ENCODE measurements at places on chromosomes 4 and X.

- DNase-seq: no peak
Observed at GRCh38 chrX:123685232-123685631, 47.6 kb downstream of the THOC2 start.

- peak; percentile 40 for DNase-seq
Observed at GRCh38 chrX:37746218-37746941, 33.5 kb upstream of the CYBB start.

- DNase-seq: no peak
Observed at GRCh38 chr4:139295942-139296299, 5.4 kb upstream of the NAA15 start.

DNA sequence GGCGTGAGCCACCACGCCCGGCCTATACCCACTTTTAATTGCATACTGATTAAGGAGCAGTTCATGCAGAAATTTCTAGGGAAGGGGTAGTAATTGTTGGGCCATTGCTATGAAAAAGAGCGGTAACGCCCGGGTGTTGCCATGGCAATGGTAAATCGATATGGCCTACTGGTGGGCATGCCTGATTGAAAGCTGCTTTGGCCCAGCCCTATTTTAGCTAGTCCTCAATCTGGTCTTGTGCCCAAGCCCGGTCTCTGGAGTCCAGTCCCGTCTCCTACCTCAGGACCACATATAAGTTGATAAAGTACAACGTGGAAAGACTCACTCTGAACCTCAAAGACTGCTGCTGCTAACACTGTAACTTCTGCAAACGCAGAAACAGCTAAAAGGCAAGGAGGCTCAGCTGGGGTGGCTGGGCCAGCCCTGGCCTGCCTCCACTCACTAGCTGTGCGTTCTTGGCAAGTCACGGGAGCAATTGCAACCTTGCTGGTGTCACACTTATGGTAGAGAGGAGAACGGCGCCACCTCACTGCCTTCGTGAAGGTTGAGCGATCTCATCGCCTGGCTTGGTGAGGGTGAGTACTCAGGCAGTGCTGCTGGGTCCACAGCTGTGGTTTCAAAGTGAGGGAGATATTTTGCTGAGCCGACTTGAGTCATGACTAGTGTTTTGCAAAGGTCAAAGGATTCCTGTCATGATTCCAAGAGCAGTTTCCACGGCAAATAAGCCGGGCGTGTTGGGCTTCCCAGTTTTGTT, 57.0 kb upstream of the GRPEL1 start:
- no peak for DNase-seq

GRCh38 chrX:22430701-22431100, 158.0 kb downstream of the CBLL2 start:
- DNase-seq: no peak

DNA sequence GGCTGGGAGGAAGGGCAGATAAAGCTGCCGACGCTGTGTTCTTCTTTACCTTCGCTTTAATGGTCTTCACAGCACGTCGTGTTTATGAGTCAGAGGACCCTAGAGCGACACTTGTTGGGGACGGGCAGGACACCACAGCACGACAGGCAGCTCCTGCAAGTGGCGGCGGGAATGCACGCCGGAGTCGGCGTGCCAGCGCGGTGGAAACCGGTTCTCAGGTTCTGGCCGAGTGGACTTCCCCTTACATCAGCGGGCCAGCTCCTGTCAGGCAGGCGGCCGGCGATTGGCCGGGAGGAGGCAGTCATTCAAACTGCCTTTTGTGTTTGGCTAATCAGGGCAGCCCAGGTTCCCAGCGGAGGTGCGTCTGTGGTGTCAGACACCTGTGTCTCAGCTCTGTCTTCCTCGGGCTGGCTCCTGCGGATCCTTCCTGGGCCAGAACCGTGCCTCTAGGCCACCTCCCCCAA, 150.9 kb downstream of the SHROOM3 start:
- DNase-seq: peak; percentile 85

GRCh38 chr4:68904786-68905185, 46.8 kb downstream of the UGT2A3 start:
- DNase-seq: no peak

DNA sequence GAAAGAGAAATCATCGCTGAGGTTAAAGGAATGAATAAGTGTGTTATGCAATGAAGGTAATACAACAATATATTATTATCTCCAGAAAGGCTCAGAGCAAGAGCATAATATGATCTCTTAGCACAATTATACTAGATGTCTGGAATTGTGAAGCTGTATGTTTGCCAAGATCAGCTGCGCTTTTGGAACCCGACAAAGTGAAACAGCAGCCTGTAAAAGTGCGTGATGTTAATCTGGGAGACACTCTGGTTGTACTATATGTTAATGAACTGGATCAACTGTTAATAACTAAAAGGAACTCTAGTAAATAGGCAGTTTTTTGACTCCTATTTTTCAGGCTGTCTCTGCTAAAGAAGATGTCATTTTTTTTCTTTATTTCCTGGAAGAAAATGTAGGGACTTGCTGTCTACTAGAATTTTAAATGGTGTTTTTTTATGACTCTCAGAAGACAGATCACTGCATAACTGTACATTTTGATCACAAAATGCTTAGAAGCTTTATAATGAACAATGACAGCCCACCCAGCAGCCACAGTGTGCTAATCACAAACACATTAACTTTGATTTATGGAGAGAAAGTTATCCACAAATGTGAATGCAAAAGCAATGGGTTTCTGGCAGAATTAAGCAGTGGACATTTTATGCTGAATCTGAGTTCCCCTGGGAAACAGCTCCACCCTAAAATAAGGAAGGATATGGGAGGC, 50.2 kb downstream of the UGT2B28 start:
- DNase-seq: no peak

DNA sequence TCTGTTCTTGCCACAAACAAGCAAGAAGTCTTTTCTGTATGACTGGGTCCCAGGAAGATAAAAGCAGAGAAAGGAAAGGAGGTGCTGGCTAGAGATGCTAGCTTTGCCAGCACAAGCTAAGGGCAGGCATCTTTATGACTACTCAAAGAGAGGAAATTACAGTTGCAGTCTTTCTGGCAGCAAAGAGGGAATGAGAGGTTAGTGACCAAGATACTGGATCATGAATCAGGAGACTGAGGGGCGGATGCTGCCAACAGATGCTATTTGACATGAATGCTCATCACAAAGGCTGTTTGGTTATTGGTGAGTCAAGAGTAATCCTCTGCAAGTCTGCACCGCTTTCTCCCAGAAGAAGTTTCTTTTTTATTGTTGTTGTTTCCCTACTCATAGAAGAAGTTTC, 5.5 kb upstream of the XIAP start:
- no peak for DNase-seq

DNA sequence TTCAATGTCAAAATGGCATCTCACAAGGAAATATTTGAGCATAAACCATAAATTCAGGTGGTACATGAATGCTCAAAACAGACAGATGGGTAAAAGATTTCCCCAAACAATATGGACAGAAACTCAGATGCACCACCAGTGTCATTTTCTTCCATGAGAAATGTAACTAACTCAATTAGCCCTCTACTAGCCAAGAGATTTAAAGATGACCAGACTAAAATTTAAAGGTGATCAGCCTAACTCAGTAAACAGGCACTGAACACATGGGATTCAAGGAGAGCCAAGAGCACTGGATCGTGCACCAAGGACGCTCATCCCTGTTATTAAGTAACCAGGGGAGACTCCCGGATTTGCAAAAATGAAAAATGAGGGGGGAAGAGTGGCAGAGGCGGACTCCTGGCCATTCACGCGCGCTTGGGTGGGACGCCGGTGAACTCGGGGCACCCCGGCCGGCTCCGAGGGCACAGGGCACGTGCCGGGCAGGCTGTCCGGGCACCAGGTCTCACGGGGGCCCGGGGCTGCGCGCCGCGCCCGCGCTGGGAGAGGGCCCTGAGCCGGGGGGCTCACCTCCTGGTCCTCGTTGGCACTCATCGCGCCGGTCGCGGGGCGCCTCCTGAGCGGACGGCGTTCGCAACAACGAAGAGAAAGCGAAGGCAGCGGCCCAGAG, 490 bp downstream of the RWDD4 start:
- DNase-seq: peak; percentile 45

- peak; percentile 27 for DNase-seq
Observed at GRCh38 chrX:155148724-155149537, 67.3 kb upstream of the VBP1 start.

- DNase-seq: no peak
Observed at GRCh38 chr4:80216100-80216761, 18.9 kb downstream of the PRDM8 start.

GRCh38 chrX:13345037-13345436, 25.2 kb upstream of the ATXN3L start:
- no peak for DNase-seq

- no peak for DNase-seq
Observed at GRCh38 chr4:75566911-75567310, 11.0 kb downstream of the ODAPH start.

DNA sequence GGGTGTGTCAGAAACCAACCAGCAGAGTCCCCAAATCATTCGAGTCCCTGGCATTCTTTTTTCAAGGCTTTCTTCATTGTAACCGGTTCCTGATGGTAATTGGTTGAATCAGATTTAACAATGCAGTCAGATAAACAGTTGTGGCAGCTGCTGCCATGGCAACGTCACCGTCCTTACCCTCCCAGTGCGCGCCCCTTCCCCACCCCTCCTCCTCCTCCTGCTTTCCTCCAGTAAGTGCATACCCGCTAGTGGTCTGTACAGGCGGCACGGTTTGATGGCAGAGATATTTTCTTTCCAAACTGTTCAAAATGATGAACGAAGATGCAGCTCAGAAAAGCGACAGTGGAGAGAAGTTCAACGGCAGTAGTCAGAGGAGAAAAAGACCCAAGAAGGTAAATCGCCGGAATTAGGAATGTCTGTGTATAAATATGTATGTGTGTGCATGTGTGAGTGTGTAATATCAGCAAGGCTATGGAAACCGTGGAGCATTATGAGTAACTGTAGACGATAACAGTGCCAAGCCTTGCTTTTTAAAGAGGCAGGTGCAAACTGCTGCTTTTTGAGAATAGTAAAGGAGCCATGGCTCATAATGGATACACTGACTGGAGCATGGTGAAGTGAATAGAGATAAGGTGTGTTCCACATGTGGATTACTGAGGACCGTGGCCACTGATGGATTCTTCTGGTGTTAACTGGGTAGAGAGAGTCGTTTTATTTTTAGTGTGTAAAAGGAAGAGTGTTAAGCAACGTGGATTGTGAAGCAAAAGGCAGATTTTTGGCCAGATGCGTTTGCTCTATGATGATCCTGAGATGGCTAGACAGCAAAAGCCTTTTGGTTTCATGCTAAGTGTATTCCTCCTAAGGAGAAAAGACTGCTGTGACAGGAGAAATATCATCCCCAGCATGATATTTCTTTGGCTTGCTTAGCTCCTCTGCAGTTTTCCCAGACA, at the start of gene ANK2:
Gene ANK2 (plus strand): TSS at position 233 of the 950 bp plus-strand sequence. CDS start 76 bp downstream, at position 309.
- DNase-seq: no peak

DNA sequence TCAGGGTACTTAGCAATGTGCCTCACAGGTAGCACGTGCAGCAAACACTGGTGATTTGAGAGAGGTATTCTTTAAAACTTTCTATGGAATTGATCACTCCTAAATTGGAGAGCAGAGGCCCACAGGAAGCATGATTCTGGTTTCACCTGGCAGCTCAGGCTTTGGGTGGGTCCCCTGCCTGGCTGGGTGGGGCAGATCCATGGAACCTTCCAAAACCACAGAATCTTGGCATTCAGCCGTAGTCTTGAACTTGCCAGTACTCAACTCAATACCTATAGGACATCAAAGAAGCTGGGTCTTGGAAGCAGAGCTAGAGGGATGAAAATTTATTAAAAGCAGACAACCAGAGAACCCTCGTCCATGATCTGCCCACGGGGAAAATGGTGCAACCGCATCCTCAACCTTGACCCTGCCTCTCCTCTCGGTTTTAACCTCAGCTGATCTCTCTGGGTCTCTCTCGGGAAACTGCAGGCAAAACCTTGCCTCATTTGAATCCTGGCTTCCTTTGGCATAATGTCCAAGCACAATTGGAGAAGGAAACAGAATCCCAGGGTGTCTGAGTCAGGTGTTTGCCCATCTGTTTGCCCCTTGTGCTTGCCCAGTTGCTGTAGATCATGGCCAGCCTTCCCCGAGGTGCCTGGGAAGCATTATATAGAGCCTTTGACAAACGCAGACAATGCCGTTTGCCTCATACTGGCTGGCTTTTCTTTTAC, 22.9 kb downstream of the OTOP1 start:
- no peak for DNase-seq

- DNase-seq: no peak
Observed at GRCh38 chr4:137083571-137084135, 448.6 kb downstream of the PCDH18 start.

DNA sequence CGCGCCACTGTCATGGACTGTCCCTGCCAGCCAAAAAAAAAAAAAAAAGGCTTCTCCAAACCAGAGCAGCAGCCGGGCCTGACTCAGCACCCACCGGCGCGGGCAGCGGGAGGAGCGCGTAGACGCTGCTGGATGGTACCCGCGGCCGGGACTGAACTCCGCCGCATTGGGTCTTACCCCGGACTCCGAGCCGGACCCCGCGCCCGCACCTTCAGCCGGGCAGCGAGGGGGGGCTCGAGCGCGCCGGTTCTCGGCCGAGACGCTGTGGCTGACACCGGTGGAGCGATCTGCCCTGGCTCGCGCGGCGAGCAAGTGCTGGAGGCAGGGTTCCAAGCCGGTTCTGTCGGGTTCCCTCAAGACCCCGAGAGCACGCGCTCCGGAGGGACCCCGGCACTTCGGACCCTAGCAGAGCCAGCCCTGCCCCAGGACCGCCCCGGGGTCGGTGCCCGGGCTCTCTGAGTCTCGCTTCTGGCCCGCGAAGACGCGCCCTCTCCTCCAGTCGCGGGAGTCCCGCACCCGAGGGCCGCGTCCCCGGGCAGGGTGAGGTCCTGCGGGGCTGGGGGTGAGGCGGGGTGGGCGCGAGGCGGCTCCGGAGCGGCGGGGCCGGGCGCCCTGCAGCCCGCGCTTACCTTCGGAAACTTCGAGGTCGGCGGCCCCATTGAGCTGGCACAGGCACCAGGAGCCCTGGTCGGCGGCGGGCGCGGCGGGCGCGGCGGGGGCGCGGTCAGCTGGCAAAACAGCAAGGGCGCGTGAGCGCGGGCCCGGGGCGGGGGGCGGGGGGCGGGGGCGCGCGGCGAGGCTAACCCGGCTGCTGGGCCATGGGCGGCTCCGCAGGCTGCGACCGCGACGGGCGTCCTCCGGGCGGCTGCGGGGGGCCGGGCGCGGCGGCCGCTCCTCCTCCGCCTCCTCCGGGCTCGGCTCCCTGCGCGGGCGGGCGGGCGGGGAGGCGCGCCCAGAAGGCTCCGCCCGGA, 11.8 kb upstream of the MAN2B2 start:
- no peak for DNase-seq

DNA sequence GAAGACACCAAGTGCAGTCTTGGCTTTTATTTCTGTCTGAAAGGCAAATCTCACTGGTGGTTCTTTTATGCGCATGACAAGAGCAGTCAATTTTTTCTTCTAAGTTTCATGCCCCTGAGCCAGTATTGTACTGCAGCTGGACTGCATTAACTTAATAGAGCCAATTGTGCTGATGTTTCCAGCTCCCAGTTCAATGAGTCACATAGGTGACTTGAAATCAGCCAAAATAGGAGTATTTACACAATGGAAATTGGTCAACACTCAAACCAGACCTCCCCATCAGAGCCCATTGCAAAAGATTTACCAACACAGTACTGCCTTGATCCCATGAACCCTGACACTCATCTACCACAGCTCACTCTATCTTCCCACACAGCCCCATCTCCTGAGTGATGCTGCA, 100.3 kb upstream of the GUCY1A1 start:
- DNase-seq: no peak
